Spinal cord (tissue), 10 donors: ENCODE measurements at places on chromosomes 7 and 10. TPM values are rescaled to one million over a fixed set of nuclear protein-coding genes. Genes with fewer than 3 reads are reported as not detected.

LEP gene
- total RNA-seq, result 0.06 TPM

EPHB6 gene
- 20.3 TPM for total RNA-seq

MKX gene
- 2.9 TPM for total RNA-seq

NPC1L1 gene
- total RNA-seq, result 0.10 TPM
